ENCODE measurements at places on chromosomes 5 and 9. TPM values are rescaled to one million over a fixed set of nuclear protein-coding genes. Genes with fewer than 3 reads are reported as not detected.

- no peaks in the 10 kb centered on the region for H3K36me3 ChIP-seq
- H3K27me3 ChIP-seq: no peaks in the 10 kb centered on the region
- no peak overlapping the region for H3K4me3 ChIP-seq
- DNase-seq: no peak
- H3K4me1 ChIP-seq: peaks cover 29% of the 10 kb centered on the region
Observed at GRCh38 chr5:77770293-77771005, 5.7 kb downstream of the TBCA start.

DNA sequence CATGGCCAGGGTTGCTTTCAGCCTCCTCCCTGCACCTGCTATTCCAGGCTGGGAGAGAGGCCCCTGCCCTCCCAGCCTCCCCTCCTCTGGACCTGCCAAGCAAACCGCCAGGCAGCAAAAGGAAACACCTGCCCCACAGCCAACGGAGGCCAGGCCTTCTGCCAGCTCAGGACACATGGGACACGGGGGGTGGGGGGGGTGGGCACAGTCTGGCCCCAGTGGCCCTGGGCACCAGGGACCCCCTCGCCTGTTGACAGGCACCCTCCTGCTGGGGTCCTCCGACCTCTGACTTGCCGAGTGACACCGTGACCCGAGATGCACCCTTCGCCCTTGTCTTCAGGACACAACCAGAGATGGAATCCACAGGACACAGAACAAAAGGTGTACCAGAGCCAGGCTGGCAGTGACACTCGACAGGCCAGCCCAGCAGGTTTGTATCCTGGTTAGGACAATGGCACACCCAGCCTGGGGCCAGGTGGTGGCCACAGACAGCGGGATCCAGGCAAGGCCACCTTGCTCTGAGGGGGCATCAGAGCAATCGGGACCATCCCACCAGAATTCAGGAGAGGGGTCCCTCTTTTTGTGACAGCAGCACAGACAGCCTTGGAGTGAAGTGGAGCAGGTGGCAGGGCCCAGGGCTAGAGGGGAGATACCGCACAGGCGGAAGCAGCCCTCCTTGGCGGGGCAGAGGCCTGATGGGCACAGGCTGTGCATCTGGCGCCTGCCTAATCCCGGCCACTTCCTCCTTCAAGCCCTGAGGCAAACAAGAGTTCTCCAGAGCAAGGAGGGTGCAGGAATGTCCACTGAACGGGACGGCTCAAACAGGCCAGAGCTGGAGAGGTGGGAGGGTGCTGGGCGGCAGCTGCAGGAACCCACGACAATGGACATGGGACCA lies 1.3 kb upstream of the TMEM210 start:
- H3K27me3 ChIP-seq: peaks cover 31% of the 10 kb centered on the region
- H3K27ac ChIP-seq: no peak overlapping the region
- no peak overlapping the region for H3K4me3 ChIP-seq
- DNase-seq: no peak
- H3K4me1 ChIP-seq: peaks cover 19% of the 10 kb centered on the region
- H3K36me3 ChIP-seq: peaks cover under 1% of the 10 kb centered on the region

DNA sequence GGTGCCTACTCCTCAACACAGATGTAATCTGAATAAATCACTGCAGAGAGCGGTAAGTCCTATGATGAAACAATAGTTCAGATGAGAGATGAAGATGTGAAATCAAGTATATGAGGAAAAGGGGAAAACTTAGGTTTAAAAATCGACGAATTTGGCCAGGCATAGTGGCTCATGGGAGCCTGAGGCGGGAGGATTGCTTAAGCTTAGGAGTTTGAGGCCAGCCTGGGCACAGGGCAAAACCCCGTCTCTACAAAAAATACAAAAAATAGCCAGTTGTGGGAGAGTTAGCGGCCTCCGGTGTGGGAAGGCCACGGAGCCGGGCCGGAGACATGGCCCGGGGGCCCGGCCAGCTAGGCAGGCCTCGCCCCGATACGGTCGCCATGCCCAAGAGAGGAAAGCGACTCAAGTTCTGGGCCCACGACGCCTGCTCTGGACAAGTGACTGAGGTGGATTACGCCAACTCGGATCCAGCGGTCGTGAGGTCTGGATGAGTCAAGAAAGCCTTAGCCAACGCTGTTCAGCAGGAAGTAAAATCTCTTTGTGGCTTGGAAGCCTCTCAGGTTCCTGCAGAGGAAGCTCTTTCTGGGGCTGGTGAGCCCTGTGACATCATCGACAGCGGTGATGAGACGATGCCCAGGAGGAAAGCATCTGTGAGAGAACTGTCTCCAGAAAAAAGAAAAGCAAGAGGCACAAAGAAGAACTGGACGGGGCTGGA lies 62.8 kb upstream of the SUB1 start:
- no peak for DNase-seq
- no peak overlapping the region for H3K27ac ChIP-seq
- no peaks in the 10 kb centered on the region for H3K4me1 ChIP-seq

DNA sequence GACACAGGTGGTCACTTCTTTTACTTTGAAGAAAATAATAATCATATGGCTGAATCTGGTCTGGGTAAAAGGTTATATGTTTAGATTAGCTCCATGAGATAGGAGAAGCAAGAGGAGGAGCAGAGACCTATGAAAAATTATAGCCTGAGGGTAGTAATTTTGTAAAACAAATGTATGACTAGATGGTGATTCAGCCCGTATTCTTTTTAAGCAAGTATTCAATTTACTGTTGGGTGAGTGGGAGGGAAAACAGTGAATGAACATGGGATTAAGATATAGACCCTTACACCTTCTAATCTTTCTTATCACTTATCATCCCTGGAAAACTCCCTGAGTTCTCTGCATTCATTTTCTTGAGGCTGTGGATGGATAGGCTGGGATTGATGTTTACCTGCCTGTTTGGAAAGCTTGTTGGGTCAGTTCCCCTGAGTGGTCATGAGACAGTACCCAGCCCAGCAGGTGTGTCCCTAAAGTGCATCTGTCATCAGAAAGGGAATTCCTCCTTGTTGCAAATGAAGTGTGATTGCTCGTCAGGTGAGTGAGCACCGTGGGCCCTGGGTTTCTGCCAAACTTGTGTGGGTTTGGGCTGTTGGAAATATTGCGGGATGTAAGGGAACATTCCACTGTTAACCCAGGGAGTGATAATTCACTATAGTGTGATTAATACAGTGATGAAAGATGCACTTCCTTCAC lies 101.2 kb upstream of the GDNF start:
- no peak overlapping the region for H3K27ac ChIP-seq
- no peak for DNase-seq
- no peaks in the 10 kb centered on the region for H3K36me3 ChIP-seq
- H3K4me1 ChIP-seq: no peaks in the 10 kb centered on the region

DNA sequence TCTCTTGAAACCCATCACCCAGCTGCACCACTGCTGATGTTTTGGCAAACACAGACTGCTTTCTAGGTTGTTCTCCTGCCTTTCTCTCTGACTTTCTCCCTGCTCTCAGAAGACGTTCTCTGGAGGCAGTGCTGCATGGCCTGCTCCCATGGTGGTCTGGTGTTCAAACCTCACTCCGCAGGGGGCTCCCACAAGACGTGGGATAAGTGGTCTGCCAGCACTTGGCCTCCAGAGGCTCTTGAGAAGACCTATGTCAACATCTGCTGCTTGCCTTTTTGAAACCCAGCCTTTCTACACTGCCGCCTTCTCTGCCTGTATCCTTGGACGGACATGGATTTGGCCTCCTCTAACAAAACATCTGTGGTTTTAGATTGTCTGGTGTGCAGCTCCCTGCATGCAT lies 16.6 kb downstream of the USP20 start:
- DNase-seq: no peak
- H3K27me3 ChIP-seq: no peaks in the 10 kb centered on the region
- peak overlapping the region; percentile 80 for H3K27ac ChIP-seq
- peaks cover 40% of the 10 kb centered on the region for H3K36me3 ChIP-seq
- peaks cover 27% of the 10 kb centered on the region for H3K4me1 ChIP-seq

Gene BAAT
- total RNA-seq: not detected

Gene AGXT2
- not detected for total RNA-seq

Gene IFNA5
- not detected for total RNA-seq

Gene FPGS
- 32.1 TPM for total RNA-seq
